Activated T-helper 1 cell treated with anti-CD3 and anti-CD28 coated beads, Interleukin-12 subunit alpha, Interleukin-12 subunit beta, Interleukin-2, Interleukin-4 antibody, amounts not matched to agents 30 ng/mL and 10 ng/mL and 1 ng/mL, durations not matched to agents 14 hours and 24 hours and 36 hours (primary cell): ENCODE measurements at places on chromosomes 12 and 14. TPM values are rescaled to one million over a fixed set of nuclear protein-coding genes. Genes with fewer than 3 reads are reported as not detected.

OR6C2 gene
- not detected in 2 replicates for total RNA-seq

CHD8 gene
- total RNA-seq = 126 and 131 TPM in 2 replicates

C12orf54 gene
- not detected in 2 replicates for total RNA-seq

CIT gene
- total RNA-seq = 36.6 and 40.3 TPM in 2 replicates

VDR gene
- 305 and 318 TPM in 2 replicates for total RNA-seq

COX8C gene
- not detected in 2 replicates for total RNA-seq
